NCI-H1436 treated with DMSO at 0.1 percent for 48 hours (cell line): ENCODE measurements at places on chromosomes 5 and 9.

DNA sequence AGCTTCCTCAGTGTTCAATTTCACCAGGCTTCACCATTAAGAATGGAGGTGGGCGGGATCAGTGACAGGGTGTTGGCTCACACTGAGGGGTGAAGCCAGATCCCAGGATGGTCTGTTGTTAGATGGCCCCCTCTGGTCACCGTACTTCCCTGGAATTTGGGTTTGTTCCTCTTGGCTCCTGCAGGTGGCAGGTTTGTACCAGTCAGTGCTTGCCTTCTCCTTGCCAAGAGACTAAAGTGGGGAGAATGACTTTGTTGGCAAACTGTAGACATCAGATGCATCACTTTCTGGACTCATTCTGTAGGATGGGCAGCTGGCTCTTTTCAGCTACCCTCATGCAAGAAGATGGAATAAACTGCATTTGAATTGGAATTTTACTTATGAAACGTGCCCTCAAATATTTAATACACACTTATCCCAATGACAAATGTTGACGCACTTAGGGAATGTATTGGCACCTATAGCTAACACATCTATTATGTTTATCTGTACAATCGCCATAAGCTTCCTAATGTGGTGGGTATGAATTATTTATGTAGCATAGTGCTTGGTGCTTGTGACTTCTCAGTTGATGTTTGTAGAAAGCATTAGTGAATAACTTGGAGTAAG is 31.4 kb upstream of the ANKRD55 start:
- no peak for DNase-seq

- DNase-seq, result no peak
These were observed 66.0 kb downstream of the RAB3C start for GRCh38 chr5:58648846-58649245.

- DNase-seq, result no peak
These were observed 4.8 kb upstream of the ACOT12 start for GRCh38 chr5:81398741-81399140.

- no peak for DNase-seq
These were observed 937 bp upstream of the HMGCR start for GRCh38 chr5:75335952-75336614.

DNA sequence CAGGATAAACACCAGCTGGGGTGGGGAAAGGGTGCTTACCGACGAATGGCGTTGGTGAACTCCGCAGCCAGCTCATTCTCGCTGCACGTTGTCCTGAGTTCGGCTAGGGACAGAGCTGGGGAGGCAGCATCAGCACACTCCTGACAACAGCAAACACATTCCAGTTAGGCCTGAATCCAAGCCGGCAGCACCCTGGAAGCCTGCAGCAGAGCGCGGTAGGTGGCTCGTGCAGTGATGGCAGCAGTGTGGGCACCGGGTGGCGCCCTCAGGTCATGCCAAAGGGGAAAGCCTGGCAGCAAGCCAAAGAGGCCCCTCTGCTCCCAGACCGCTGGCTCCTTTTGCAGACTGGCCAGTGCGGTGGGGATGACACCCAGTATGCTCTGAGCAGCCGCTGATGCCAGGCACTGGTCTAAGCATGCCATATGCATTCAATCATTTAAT is 66.9 kb downstream of the DCP2 start:
- no peak for DNase-seq

- no peak for DNase-seq
These were observed 339.7 kb downstream of the RAB3C start for GRCh38 chr5:58922461-58923171.

DNA sequence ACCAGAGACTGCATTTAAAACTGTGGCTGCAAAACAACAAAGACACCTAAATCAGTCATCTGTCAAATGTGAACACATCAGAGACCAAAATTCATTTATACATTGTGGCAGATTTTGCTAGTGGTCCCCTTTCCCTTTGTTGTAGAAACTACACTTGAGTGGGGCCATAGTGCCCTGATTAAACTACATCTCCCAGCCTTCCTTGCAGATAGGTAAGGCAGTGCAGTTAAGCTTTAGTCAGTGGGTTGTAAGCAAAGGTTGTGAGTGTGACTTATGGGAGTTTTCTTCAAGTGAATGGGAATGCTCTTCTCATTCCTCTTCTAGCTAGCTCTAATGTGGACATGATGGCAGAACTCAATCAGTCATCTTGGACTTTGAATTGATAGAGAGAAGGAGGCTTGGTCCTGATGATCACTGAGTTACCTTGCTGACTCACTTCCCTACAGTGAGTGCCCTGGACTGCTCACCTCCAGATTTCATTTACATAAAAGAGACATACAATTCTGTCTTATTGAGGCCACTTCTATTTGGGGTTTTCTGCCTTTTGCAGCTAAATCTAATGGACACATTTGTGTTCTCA is 35.2 kb upstream of the SPARC start:
- no peak for DNase-seq

GRCh38 chr5:135843571-135844337 is 9.3 kb downstream of the SLC25A48 start:
- no peak for DNase-seq

DNA sequence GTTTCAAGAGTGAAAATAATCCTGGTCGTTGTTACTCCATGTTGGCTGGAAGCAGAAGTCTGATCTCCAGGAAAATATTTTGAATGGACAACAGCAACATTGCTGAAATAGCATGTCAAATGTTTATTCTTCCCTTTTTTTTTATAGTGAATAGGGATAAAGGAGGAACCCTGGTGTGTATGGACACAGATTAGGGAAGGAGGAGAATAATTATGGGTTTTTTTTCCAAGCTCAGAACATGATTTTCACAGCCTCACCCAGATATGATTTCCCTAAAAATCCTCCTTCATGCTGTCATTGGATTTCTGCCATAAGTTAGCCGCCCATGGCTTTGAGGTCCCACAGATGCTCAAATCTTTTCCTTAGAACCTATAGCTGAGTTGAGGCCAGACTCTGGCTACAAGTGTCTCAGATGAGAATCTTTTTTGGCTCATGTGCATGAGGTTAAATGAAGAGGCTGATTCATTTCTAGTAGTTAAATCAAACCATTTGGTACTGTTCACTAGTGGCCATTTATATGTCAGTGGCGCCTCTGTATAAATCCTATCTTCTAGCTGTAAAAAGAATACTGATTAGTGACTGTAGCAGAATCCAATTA is 65.5 kb upstream of the LIFR start:
- no peak for DNase-seq

- DNase-seq, result no peak
These were observed 29.4 kb downstream of the NUTM2F start for GRCh38 chr9:94298949-94299599.

GRCh38 chr9:93148721-93149120 is 14.7 kb upstream of the NINJ1 start:
- DNase-seq, result no peak

DNA sequence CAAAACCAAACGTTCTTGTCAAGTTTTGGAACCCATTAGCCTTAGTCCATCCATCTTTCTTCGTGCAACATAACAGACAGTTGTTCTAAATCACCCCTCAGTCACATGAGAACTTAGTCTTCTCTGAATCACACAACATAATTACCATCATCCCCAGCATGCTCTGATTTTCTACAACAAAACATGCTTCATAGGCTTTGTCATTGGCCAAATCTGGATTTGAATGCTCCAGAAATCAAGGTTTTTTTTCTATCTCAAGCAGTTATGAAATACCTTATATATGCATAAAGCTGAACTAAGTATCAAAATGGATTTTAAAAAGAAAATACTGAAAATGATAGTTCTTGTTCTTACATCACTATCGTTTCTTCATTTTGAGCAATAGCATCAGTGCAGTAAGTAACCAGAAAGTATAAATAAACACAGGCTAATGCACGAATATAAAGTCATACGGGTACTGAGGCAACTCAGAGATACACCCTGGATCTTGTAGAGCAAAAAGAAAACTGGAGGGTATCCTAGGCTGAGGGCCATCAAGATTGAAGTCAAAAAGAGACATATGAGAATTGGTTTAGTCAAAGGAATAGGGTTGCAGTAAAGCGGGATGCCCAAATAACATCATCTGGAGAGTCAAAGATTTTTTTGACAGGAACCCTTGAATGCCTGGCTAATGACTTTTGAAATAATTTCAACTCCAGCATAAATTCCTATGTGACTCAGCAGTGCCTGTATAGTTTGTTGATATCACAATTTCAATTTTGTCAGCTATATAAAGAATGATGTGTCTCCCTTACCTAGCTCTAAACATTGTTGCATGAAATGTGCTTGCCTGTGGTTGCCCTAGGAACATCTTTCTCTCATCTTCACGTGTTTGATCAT is 164.7 kb downstream of the ADAMTSL1 start:
- DNase-seq, result no peak

DNA sequence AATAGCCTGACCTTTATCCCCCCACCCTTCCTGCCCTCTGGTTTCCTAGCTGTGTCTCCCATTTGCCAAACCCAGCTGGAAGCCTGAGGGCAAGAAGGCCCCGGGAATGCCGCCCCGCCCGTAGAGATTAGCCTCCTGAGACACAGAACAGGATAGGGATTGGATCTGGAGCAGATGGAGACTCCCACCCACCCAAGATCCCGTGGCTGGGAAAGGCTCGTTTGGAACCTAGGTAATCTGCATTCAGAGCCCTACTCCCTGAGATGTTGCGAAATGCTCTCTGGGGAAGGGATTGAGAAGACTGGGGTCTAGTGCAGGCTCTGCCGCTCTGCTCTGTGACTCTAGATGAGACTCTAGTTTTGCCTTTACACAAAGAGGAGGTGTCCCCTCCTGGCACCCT is 10.9 kb downstream of the AQP3 start:
- no peak for DNase-seq

DNA sequence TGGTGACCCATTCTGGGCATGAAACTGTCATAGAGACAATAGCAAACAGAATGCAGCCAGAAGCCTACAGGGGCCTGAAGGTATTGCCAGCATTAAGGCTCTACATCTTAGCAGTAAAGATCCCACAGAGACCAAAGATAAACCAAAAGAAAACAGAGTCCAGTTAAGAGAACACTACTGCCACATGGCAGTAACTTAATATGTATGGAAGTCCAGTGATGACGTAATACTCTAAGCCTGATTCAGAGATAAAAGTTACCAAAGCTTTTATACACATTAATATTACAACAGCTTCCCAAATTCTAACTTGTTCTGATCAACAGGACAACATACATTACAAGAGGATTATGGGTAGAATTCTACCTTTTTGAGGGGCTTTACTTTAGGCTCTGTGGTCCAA is 371.5 kb downstream of the PRELID2 start:
- DNase-seq, result no peak

DNA sequence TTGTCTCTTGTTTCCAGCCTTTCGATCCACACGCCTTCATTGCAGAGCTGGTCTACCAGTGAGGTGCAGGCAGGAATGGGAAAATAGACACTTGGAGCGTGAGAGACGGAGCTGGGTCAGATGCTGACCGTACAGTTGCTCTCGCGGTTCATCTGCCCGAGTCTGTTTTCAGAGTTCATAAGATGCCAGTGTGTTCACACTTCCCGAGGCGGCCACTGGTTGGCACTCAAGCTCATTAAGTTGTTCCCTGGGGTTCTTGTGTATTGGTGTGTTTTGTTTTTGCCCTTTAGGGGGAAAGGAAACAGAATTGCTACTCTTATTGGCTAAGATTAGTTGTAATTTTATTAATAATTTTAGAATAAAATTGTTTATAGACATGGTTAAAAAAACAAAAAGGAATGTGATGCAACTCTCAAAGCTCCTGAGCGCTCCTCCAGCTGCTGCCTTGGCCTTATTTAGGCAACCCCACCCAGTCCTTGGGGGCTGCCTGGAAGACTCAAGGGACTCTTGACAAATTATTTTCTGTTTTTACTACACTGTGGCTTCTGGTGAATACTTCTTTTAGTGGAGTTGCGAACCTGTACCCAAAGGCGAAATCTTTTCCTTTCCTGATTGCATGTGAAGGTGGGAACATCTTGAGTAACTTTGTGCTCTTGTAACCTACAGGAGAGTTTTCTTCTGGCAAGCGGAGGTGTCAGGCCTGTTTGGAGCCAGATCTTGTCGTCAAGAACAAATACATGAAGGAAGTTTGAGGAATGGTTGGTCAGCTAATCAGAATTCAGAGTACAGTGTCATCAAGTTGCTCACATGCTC is 146.1 kb downstream of the MAST4 start:
- no peak for DNase-seq

GRCh38 chr9:127974001-127974768 is 6.6 kb downstream of the EEIG1 start:
- no peak for DNase-seq

DNA sequence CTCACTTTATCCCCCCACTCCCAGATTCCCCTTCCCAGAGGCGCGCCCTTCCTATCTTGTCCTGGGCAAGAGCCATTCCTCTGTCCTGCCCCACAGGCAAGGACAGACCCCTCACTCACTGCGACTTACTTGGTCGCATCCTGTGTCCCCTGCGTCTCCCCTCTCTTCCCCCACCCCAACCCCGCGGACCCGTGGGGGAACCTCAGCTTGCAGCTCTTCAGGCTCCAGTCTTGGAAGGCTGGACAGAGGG is 542 bp downstream of the GGTA1 start:
- DNase-seq, result no peak

DNA sequence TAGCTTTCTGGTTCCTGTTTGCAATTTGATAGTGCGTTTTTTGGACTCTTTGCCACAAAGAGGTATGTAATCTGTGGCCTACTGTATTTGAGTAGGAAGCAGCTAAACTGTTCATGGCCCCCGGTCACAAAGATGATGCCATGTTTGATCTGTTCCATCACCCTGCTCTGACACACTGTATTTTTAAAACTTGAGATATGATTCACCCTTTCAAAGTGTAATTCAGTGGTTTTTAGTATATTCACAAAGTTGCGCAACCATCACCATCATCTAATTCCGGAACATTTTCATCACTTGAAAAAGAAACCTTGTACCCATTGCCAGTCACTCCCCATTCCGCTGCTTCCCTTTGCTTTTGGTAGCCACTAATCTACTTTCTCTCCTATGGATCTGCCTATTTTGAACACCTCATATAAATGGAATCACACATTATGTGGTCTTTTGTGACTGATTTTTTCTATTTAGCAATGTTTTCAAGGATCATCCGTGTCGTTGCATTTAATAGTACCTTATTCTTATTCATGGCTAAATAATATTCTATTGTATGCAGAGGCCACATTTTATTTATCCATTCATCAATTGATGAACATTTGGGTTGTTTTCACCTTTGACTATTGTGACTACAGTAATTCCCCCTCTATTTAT is 141.6 kb downstream of the NR3C1 start:
- no peak for DNase-seq

DNA sequence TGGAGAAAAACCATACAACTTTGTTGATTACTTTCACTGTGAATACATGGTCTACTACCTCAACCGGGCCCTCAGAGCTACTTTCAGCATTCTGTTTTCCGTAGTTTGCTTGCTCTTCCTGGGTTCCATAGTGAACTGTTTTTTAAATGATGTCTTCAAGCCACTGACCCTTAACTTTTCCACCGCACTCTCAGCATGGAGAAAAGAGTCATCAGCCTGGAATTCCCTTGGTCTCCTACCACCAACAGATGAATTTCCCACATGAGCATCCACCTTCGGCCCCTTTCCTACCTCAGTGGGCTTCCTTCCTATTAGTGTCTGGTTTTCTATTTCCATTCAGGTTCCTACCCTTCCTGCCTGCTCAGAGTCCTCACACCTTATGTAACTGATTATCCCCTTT is 135.9 kb upstream of the ADAMTSL1 start:
- no peak for DNase-seq

GRCh38 chr5:54013556-54014194 is 296.7 kb downstream of the ARL15 start:
- DNase-seq, result no peak
